ENCODE measurements at places on chromosomes 11 and 22.

- DNase-seq, result peak; percentile 56
Measured at GRCh38 chr11:70755410-70756158, 357.3 kb downstream of the CTTN start.

DNA sequence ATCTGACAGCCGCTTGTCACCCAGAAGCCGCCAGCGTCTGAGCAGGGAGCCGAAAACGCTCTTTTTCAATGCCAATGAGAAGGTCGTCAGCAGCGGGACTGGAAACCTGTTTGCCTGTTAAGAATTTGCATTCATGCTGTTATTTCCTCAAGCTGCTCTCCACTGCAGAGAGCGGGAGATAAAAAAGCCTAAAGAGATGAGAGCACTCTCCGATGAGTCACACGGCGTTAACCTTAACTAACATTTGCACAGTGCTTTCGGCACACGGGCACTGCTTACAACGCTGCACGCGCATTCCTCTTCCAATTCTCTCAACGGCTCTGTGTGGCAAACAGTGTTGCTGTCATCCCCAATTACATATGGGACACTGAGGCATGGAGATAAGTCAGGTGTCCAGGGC is 40.0 kb upstream of the RTL6 start:
- DNase-seq, result no peak

DNA sequence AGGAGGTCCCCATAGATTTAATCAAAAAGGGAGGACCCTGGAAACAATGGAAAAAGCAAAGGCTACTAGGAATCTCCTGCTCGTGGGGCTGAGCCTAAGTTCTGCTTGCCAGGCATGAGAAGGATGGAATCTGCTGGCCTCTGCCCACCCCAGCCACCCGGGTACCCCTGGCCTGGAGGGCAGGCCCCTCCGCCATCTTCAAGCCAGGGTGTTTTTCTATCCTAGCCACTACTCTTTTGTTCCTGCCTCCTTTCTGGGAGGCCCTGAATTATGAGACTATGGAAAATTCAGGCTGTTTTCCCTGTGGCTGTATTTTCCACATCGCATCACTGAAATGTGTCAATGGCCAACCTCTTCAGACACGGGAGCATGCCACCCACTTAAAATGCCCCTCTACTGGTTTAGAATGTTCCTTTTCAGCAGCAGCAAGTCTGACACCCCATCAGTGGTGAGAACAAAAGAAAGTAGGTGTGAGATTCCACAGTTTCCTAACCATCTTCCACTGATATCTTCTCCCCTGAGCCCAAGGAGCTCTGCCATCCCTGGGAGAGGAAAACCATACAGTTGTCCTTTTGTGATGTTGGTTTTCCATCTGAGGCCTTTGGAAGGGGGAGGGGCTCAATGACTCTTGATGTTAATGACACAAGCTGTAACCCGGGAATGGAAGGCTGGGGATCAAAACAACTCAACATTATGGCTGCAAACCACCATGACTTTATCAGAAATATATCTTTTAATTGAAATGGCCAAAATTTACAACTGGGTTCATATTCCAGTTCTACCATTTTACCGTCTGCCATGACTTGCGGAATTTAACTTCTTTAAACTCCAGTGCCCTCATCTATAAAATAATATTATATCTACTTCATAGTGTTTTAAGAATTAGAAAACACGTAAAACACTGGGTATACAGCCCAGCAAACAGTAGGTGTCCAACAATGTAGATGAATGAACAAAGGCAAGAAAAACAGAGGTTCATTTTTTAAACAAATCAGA is 22.2 kb downstream of the DKK3 start:
- DNase-seq, result no peak

- DNase-seq, result no peak
Measured at GRCh38 chr11:86483940-86484794, 109.5 kb downstream of the CCDC81 start.

GRCh38 chr11:117037279-117037974 is 60.8 kb downstream of the SIK3 start:
- DNase-seq, result no peak

DNA sequence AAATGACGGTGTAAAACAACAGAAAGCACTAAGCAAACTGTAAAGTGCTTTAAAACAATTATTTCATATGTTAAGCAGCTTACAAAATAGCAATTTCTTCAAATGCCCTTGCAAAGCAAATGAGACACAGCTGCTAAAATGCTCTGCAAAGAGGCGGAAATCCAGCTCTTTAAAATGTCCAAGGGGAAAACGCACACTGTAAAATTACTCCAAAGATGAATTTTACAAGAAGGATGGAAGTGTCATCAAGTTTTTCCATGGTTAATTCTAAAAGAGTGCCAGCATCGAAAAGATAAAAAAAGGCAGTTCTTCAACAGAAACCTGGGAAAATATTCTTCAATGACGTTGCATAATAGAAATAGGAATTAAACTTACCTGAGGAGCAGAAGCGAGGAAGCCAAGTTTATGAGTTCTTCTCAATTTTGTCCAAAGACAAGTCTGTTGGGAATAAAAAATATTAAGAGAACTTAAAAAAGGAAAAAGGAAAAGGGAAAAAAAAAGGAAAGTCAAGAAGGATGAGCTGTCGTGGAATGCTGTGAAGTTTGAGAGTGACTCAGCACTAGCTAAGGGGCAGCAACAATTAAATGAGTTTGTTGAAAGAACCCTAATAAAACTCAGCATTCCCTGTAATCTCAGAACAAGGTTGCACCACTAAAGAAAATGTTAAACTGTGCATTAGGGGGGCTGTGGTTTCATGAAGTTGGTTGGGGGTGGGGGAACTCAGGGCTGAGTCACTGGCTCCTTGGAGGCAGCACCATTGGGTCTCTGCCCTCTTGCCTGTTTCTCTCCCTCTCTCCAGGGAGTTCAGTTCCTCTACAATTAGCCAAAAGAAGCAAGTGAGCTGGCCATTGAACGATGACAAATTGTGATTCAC is 64.2 kb upstream of the BLID start:
- no peak for DNase-seq

- no peak for DNase-seq
Measured at GRCh38 chr22:32219026-32219425, 14.2 kb upstream of the RFPL2 start.

GRCh38 chr22:20552443-20553401 is 45.3 kb downstream of the MED15 start:
- peak; percentile 46 for DNase-seq

GRCh38 chr22:33579448-33580093 is 340.7 kb downstream of the LARGE1 start:
- DNase-seq, result peak; percentile 13

- DNase-seq, result no peak
Measured at GRCh38 chr11:21460082-21460481, 732.8 kb upstream of the ANO5 start.

GRCh38 chr11:73950869-73951710 is at the start of gene DNAJB13:
DNAJB13 (plus strand) TSS chr11:73951026; CDS start chr11:73951070, 44 bp downstream.
- peak; percentile 19 for DNase-seq

DNA sequence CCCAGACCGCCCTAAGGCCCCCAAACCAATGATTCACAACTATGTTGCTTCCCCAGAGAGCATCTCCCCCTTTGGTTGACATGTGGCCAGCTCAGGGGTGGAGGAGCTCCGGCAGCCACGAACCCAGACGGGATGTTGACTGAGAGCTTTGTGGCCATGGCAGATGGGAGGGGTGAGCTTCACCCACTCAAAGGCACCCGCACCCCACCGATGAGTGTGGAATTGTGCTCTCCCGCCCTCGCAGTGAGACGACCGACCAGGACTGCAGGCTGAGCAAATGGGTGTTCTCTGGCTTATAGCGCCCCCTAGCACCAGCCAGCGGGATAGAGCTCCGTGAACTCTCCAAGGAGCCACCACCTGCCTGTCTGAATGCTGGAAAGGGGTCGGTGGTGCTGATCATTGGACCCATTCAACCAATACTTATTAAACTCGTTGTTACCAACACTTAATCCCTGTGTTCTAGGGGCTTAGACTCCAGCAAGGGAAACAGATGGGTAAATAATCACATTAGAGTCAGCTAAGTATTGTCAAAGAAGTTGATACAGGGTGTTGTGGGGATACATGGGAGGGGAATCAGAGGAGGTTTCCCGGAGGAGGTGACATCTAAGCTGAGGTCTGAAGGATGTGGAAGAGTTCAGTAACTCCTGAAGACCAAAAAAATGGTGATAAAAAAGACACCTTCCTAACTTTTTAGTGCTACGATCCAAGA is 4.5 kb upstream of the TIMP3 start:
- peak; percentile 73 for DNase-seq

- DNase-seq, result peak; percentile 42
Measured at GRCh38 chr11:75432911-75433321, at the start of gene KLHL35. KLHL35 (minus strand) TSS chr11:75433203; CDS start chr11:75430629, 2,574 bp downstream.

Data from anterior cingulate cortex (tissue), 58 donors.